ENCODE measurements at places on chromosomes 7 and 10.
A peak's percentile ranks its signal among the peaks of the same experiment; 100 is the strongest.

GRCh38 chr10:55410415-55410885, 609.4 kb upstream of the PCDH15 start:
- DNase-seq, result no peak

DNA sequence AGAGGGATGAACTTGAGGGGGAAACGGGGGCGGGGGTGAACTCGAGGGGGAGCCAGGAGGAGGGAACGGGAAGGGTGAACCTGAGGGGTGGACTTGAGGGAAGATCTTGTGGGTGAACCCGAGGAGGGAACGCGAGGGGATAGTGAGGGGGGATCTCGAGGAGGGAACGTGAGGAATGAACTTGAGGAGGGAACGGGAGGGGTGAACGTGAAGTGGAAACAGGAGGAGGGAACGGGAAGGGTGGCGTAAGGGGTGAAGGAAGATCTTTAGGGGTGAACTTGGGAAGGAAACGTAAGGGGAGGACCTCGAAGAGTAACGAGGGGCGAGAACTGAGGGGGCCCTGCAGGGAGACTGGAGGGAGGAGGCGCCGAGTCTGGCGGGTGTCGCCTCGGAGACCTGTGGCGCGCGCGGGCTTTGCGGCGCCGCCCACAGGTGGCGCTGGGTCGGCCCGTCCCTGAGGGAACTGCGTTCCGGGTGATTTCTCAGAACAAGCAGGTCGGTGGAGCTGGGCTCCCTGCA, 651 bp downstream of the MYO3A start:
- DNase-seq, result no peak

- no peak for DNase-seq
These were observed 582.0 kb downstream of the TNS3 start for GRCh38 chr7:46999866-47000265.

DNA sequence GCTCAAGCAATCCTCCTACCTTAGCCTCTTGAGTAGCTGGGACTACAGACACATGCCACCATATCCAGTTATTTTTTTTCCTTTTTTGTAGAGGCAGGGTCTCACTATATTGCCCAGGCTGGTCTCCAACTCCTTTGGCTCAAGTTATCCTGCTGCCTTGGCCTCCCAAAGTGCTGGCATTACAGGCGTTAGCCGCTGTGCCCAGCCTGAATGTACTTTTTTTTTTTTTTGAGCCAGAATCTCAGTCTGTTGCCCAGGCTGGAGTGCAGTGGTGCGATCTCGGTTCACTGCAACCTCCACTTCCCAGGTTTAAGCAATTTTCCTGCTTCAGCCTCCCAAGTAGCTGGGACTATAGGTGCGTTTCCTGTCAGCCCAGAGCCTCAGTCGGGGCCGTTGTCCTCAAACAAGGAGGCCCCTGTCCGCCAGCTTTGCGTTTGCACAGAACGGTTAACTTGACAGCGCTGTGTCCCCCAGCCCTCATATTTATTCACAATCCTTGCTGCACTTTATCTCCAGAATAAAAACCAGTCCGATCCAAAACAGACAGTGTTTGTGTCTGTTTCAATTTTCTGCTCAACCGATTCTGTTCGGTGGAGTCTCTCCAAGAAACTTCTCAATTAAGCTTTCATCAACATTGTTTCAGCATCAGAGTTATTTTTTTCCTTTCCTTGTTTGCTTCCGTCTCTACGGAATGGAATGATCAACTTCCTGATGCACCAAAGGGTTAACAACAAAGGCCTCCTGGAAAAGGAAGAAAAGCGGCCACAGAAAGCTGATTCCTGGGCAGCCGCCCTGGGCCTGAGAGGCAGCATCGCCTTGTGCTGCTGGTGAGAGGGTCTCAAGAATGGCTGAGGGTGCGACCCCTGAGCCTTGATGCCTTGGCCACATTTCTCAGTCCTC, 64.5 kb downstream of the PDIA4 start:
- DNase-seq, result no peak

GRCh38 chr10:35569111-35569707, 35.9 kb upstream of the GJD4 start:
- no peak for DNase-seq

GRCh38 chr7:112630565-112630964, 149.8 kb downstream of the LSMEM1 start:
- DNase-seq, result peak; percentile 56

GRCh38 chr10:103998805-103999204, 31.9 kb downstream of the SLK start:
- no peak for DNase-seq

Data from amniotic epithelial cell (primary cell).